ENCODE measurements at places on chromosomes 3 and 15.

GRCh38 chr3:194081826-194082225 lies 54.1 kb upstream of the HES1 start:
- DNase-seq, result no peak

DNA sequence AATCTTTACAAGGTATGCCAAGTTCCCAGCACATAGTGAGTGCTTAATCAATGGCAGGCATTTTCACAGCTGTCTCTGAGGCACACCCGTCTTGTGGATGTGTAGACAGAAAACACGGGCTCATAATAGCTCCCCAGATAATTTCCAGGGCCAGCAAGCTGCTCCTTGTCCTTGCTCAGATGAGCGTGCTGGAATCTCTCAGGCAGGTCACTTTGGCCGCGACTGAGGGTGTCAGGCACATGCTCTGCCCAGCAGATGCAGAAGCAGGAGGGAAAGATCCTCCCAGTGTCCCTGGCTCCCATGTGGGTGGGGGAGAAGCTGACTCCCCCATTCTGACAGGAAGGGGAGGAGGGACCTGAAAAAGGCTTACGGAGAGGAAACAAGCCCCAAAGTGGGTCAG lies 35.6 kb upstream of the SLC6A1 start:
- DNase-seq, result no peak

- no peak for DNase-seq
These were observed 74.2 kb downstream of the CRTC3 start for GRCh38 chr15:90603893-90604292.

- DNase-seq, result no peak
These were observed 54.2 kb downstream of the B3GALNT1 start for GRCh38 chr3:161050935-161051334.

DNA sequence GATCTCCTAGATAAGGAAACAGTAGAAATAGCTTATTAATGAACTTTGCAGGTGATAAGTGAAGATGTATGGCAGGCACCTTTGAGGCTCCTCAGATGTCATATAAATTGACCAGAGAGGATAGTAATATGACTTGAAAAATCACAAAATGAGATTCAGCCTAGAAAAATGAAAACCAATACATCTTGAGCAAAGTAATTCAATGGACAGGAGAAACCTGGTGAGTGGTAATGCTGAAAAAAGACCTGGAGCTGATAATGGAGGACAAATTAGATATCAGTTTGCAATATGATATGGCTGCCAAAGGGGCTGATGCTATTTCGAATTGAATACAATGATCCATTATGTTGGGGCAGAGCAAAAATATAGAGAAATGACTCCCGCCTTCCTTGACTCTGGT lies 103.9 kb downstream of the LSAMP start:
- DNase-seq, result no peak

GRCh38 chr3:131543714-131544113 lies 40.9 kb upstream of the MRPL3 start:
- no peak for DNase-seq

DNA sequence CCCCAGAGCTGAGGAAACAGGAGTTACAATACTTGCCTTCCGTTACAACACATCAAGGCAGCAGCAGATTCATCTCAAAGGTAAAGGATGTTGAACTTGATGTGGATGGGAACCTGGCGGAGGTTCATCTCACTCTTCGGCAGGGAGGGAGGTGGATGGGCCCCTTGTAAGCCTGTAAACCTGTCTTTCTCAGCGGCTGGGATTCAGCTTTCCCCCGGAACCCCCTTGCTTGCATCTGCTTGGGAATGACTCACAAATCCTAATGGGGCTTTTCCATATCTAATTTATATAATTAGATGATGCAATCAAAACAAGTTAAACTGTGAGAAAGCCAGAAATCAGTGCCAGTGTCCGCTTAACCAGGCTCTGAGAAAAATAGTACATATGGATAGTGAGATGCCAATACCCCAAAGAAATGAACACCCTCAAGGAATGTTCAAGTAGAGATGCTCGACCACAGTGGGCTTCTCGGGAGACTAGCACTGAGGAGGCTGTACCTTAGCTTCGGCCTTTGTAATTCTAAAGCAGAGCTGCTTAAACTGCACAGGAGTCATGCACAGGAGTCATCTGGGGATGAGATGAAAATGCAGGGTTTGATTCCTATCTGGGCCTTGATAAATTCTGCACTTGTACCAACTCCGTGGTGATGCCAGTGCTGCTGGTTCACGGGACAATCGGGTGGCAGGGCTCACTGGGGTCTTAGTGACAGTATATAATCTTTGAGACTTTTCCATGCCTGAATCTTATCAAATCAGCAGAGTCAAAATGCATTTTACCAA lies 2.2 kb upstream of the FAM240A start:
- DNase-seq, result no peak

GRCh38 chr3:171028779-171029232 lies 2.3 kb upstream of the SLC2A2 start:
- no peak for DNase-seq

DNA sequence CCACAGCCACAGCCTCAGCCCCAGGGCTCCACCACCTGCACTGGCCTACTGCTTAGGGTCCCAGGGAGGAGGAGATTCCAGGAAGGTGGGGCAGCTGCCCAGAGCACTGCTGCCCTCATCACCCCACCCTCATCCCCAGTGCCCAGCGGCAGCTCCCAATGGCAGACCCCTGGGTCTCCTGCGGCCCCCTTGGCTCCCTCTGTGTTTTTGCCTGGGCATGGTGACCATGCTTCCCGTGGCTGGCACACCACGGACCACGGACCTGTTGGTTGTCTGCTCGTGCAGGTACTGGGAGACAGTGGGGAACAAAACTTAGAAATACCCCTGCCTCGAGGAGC lies 2.7 kb downstream of the CHST13 start:
- no peak for DNase-seq

- DNase-seq, result no peak
These were observed 5.1 kb upstream of the LTF start for GRCh38 chr3:46469680-46470357.

DNA sequence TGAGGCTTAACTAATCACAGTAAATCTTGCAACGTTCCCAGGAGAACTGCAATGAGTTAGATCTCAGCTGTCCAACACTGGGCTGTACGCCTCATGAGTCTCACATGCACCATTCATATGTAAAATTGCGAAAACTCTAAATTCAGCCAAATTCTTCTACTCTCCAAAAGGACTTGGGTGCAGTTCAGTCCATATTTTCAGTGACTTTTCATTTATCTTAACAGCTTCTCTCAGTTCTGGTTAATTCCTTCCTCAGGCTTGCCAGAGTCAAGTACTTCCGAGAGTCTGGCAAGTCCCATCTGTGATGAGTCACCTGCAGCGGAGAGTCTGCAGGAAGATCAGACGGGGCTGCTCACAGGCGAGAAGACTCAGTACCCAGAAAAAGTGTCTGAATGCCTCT lies 11.5 kb downstream of the CCDC80 start:
- no peak for DNase-seq

- DNase-seq, result no peak
These were observed 235.9 kb upstream of the CNTN3 start for GRCh38 chr3:74850381-74850780.

DNA sequence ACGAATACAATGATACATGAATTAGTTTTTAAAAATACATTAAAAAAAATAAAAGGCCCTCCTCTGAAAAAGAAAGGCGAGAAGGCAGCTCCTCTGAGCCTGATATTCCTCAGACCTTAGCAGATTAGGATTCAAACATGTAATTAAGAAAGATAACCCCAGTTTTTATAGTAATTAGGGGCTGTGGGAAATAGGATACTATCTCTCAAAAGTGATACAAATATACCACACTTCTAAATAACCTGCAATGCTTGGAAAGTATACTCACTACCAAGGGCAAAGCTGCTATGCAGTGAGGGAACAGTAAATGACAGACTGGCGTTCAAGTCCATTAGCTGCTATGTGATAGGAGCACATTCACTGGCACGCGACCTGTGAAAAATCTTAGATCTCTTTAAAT lies 445.1 kb downstream of the FOXP1 start:
- no peak for DNase-seq

- no peak for DNase-seq
These were observed 11.4 kb upstream of the C3orf22 start for GRCh38 chr3:126570103-126570541.

GRCh38 chr3:53195602-53196574 lies 34.9 kb downstream of the PRKCD start:
- DNase-seq, result no peak

DNA sequence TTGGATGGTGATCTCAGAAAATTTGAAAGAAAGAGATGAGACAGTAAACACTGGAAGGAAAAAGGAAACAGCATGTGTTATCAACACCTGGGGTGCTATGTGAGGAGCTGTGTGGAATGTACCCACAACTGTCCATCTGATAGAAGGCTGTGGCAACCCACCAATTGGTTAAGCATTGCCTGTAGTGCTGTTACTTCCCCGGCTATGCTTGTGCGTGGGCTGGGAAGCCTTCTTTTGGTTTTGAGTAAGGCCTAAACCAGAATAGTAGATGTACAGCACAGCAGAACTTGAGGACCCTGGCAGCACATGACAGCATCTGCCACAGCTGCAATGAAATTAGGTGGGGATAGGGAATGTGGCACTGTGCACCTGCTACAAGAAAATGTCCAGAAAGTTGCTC lies 184.5 kb downstream of the FHIT start:
- DNase-seq, result no peak

DNA sequence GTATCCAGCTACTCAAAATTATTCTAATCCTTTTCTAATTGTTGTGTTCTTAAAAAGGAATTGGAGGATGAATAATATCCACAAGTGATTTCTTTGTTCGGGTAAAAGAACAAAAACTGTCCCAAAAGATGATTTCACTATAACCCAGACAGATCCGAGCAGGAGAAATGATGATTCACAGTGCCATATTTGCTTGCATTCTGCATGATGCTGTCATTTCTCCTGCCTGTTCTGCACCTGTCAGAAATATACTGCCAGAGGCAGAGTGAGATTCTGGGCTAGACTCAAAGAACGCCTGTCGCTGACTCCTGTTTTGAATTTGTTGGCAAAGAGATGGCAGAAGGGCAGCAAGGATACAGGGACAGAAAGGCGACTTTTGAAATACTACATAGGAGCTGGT lies 34.7 kb upstream of the SLC24A5 start:
- no peak for DNase-seq

- DNase-seq, result no peak
These were observed 948.1 kb downstream of the FHIT start for GRCh38 chr3:60303160-60303559.

DNA sequence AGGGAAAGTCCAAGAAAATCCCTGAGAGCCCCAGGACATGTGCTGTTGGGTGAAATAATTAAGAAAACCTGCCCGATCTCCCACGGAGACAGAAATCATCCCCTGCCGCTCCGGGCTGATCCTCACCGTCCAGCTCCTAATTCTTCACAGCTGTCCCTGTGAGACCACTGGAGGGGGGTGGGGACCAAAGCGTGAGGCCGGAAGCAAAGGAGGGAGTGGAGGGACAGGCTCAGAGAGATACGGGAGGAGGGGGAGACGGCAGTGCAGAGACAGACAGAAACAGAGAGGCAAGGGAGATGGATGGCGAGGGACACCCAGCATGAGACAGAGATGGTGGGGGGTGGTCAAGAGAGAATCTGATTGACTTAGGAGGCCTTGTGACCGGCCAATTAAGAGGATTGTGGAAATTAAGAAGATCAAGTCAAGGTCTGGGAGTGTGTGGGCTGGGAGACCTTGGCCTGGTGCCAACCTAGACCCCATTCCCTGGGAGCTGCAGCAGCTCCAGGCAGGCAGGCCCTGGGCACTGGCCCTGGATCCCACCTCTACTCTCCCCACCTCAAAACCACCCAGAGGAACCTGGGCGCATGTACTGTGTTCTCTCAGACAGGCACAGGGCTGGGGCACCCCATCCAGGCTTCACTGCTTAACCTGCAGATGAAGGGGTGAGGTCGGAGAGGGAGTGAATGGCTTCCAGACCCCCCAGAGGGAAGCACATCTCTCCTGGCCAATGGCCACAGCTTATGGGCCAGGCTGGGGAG lies 113.2 kb upstream of the ALDH1A3 start:
- DNase-seq, result no peak

DNA sequence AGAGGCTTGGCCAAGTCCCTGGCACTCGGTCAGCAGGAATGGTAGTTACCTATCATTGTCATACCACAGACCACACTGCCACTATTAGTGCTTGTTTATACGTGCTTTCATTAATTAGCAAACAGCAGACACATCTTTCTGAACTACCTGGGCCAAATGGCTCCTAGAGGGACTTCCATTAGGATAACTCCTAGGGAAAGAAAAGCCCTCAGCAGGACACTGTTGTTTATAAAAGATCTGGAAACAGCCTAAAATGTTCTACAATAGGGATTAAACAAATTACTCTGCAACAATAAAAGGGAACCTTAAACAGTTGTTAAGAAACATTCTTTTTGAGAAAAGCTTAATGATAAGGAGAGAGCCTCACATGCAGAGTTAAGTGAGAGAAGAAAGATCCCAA lies 38.5 kb downstream of the ARHGEF3 start:
- DNase-seq, result no peak

DNA sequence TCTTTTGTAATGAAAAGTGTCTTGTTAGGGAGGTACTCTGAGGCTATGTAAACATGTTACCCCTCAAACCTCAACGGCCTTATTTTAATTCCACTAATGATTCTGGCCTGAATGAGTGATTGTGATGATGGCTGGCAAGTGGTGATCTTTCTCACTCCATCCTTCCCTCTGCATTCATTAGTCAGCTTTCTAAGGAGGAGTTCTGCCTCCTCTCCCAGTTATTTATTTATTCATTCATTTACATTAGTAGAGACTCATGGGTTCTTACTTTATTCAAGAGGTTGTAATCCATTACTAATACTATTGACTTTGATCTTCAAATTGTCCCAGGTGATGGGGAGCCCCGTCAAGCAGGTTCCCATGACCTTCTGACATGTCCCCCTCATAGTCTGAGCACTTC lies 35.3 kb downstream of the GNB5 start:
- no peak for DNase-seq

- no peak for DNase-seq
These were observed 1060.8 kb downstream of the ROBO1 start for GRCh38 chr3:78706906-78707523.

GRCh38 chr15:92693691-92694331 lies 38.2 kb upstream of the FAM174B start:
- DNase-seq, result no peak

GRCh38 chr15:90750186-90750585 lies 33.0 kb downstream of the BLM start:
- DNase-seq, result no peak

DNA sequence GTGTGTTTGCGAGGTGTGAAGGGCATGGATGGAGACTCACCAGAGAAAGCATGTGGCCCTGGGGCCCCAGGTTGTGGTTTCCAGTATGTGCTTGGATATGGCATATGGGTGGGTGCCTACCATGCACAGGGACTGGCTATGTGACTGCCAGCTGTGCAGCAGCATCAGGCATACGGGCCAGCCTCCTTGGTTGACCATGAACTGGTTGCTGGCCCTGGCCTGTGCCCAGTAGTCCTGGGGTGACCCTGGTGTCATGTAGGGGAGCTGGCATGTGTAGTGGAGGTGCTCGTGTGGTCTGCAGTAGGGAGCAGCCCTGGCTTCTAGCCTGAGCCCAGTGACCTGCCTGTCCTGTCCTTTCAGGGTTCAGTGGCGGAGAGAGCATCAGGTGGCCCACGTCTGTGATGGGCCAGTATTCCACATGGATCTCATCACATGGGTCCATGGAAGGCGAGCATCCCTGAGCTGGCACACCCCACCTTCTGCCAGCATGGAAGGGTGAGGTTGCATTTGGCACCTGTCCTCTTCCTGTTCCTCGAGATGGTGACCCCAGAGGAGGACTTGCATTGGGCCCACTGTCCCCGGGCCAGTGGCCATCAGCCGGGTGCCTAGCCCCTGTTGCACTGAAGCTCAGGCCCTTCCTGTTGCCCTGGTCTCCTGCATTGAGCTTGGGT lies 228.9 kb downstream of the SNRPN start:
- no peak for DNase-seq

GRCh38 chr3:46626039-46626438 lies 13.7 kb downstream of the FAM240A start:
- no peak for DNase-seq

Data from stimulated activated CD8-positive, alpha-beta memory T cell treated with anti-CD3 and anti-CD28 coated beads, Interleukin-15, amount 100 ng/mL, for 4 hours (primary cell).